DMS153 (cell line): ENCODE measurements at places on chromosomes 12 and 14.

DNA sequence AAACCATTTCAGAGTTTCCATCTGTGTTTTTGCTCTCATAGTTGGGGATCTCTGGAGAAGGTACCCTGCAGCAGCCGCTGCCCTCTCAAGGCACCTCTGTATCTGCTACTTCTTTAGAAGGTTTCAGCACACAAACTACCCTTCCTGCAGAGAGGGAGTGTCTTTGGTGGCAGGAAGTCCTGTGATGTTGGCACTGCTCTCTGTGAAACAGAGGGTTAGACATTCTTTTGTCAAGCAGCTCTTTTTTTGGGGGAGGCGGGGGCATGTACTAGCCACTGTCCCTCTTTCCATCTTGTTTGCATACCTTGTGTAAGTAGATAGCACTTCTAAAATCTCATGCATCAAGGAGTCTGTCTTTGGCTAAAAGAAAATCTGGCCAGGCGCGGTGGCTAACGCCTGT is 352.6 kb downstream of the BMP4 start:
- no peak for DNase-seq

- DNase-seq, result no peak
These were observed 2.8 kb downstream of the CARMIL3 start for GRCh38 chr14:24054646-24055045.

DNA sequence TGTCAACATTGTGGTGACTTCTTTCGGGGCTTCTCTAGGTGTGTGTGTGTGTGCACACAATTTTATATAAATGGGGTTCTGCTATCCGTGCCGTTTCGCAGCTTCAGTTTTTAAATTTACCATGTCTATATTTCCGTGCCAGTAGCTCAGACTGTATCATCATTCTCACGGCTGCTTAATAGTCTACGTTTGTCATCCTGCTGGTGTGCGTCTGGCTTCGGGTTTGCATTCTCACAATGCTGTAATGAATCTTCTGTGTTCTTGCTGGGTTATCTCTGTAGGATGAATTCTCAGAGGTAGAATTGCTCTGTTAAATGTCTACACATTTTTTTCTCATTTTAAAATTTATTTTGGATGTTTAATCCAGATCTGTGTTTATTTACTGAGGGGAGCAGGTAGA is 73.6 kb downstream of the ADGRD1 start:
- DNase-seq, result no peak

DNA sequence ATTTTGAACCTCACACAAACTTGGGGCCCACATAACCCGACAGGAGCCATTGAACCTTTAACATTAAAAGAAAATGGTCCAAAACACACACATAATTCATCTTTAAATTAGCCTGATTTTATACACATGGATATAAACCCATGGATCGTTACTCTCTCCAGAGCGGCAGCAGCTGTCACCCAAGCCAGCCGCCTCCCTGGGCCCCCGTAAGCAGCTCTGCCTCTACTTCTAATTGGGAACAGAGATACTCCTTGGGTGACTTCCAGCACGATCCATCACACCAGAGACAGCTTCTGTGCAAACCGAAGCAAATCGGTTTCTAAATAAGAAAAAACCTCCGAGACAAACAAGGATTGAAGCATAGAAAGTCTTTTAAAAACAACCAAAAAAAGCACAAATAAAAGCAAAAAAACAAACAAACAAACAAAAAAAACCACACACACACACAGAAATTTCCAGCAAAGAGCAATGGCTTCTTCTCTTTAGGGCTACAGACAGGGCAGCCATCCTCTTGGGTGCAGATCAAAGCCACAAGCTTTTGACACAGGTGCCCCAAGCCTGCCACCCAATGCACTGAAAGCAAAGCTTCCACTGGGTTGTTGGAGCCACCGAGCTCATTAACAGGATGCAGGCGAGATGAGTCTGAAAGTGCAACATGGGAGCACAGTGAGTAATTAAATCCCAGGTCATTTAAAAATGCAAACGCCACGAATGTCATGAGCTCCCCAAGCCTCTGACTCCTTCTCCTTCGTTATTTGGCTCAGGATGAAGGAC is 156.9 kb downstream of the DPF3 start:
- no peak for DNase-seq

GRCh38 chr14:54814076-54814475 is 88.5 kb downstream of the GCH1 start:
- no peak for DNase-seq
